ENCODE measurements at places on chromosomes 3 and 15.

GRCh38 chr3:32820430-32820829 lies 2.6 kb downstream of the TRIM71 start:
- no peak for DNase-seq

DNA sequence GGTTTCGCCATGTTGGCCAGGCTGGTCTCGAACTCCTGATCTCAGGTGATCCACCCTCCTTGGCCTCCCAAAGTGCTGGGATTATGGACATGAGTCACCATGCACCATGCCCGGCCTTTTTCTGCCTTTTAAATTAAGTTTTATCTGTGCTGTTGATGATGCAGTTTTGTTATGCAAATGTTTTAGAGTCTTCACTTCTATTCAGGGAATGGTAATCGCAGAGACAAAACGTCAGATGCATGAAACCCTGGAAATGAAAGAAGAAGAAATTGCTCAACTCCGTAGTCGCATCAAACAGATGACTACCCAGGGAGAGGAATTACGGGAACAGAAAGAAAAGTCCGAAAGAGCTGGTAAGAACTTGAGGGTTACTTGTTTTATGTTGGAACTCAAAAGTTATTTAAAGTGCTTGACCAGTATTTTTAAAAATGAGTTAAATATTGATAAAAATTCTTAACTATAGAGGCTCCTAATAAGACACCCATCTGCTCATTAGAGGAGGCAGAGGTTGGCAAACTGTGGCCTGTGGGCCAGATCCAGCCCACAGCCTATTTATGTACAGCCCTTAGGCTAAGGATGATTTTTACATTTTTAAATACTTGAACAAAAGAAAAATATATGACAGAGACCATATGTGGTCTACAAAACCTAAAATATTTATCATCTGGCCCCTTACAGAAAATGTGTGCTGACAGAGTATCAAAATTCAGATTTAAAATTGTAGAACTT lies 127.8 kb upstream of the LRRFIP2 start:
- no peak for DNase-seq

GRCh38 chr3:183255348-183255730 lies 2.3 kb downstream of the B3GNT5 start:
- no peak for DNase-seq

- DNase-seq, result no peak
Observed at GRCh38 chr15:77179541-77179998, 108.7 kb upstream of the TSPAN3 start.

DNA sequence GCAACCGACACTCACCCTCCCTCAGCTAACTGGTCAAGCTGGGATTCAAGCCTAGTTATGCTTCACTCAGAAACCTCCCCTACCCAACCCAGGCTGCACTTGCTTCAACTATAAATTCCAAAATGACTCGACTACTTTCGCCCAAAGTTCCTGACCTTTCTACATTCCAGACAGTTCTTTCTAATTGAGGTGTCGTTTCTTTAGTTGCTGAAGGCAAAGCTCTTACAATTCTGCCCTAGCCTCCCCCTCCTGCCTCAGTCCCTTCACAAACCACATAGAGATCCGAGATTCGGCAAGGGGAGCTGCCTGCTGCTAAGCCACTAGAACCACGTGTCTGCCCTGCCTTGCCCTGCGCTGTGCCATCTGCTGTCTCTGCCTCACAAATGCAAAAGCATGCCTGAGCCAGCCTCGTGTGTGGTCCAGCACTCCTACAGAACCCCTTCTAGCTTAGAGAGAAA lies 74.7 kb upstream of the SH3GL3 start:
- DNase-seq, result no peak

- DNase-seq, result no peak
Observed at GRCh38 chr3:48716508-48716981, 476 bp downstream of the IP6K2 start.

DNA sequence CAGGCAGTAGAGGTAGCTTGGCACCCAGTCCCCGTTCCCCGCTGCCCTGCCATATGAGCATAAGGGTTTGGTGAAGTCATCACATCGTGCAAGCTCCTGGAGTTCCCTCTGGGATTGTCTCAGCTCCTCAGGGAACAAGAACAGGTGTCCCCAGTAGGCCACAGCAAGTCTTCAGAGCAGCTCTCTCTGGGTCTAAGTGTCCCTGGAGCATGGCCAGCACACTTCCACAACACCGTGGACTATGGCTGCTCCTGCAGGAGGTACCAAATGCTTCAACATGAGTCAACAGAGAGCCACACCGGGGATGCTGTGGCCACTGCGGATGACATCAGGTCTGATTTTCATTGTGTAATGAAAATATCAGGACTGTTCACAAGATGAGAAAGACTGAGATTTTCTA lies 23.1 kb downstream of the ABHD6 start:
- peak; percentile 45 for DNase-seq

DNA sequence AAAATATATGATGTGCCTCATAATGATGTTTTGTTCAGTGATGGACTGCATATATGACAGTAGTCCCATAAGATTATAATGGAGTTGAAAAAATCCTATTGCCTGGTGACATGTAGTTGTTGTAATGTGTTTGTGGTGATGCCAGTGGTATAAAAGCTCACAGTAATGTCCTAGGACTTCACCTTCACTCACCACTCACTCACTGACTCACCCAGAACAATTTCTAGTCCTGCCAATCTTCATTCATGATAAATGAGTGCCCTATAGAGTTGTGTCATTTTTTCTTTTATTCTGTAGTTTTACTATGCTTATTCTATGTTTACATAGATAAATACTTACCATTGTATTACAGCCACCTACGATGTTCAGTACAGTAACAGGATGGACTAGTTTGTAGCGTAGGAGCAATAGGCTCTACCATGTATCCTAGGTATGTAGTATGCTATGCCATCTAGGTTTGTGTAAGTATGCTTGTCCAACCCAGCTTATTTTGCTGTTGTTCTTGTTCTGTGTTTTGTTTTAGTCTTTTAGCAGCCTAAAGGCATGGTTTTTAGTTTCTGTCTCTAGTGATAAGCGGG lies 88.5 kb upstream of the LRRFIP2 start:
- peak; percentile 21 for DNase-seq

DNA sequence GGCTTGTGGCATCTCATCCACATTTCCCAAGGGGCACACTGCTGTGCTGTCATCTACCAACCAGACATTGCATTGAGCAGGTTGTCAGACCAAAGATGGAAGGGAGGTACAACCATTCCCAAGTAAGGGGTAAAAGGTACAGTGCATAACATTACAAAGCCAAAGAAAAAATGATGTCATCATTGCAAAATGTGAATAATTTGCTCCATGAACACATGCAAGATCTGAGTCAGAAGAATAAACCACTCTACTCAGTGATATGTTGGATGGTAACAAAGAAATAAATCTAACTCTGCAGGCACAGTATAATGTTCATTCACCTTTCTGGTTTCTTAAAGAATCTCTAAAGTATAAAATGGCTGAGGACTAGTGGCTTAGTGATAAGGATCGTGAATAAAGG lies 202.7 kb downstream of the MAGI1 start:
- DNase-seq, result peak; percentile 47

GRCh38 chr15:93250209-93250608 lies 161.2 kb upstream of the RGMA start:
- no peak for DNase-seq

- peak; percentile 14 for DNase-seq
Observed at GRCh38 chr15:48781017-48781416, 29.9 kb downstream of the CEP152 start.

DNA sequence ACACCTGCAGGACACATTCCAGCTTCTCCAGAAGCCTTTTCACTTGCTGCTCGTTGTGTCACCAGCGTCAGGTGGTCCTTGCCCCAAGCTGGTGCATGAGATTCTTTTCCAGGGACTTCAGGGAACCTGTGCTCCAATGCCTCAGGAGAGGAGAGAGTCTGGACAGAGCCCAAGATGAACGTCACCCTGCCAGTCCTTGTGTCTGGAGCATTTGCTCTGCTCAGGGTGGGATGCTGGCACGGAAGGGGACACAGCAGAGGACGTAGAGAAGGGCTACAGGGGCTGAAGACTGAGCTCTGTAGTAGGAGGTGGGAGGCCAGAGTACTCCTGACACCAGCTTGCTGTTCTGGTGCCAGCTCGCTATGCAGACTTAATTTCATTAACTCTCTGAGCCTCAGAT lies 262.1 kb downstream of the XXYLT1 start:
- DNase-seq, result no peak

- no peak for DNase-seq
Observed at GRCh38 chr3:142285083-142285517, 59.7 kb upstream of the GK5 start.

- DNase-seq, result peak; percentile 34
Observed at GRCh38 chr15:101276501-101277037, 716 bp downstream of the SELENOS start.

DNA sequence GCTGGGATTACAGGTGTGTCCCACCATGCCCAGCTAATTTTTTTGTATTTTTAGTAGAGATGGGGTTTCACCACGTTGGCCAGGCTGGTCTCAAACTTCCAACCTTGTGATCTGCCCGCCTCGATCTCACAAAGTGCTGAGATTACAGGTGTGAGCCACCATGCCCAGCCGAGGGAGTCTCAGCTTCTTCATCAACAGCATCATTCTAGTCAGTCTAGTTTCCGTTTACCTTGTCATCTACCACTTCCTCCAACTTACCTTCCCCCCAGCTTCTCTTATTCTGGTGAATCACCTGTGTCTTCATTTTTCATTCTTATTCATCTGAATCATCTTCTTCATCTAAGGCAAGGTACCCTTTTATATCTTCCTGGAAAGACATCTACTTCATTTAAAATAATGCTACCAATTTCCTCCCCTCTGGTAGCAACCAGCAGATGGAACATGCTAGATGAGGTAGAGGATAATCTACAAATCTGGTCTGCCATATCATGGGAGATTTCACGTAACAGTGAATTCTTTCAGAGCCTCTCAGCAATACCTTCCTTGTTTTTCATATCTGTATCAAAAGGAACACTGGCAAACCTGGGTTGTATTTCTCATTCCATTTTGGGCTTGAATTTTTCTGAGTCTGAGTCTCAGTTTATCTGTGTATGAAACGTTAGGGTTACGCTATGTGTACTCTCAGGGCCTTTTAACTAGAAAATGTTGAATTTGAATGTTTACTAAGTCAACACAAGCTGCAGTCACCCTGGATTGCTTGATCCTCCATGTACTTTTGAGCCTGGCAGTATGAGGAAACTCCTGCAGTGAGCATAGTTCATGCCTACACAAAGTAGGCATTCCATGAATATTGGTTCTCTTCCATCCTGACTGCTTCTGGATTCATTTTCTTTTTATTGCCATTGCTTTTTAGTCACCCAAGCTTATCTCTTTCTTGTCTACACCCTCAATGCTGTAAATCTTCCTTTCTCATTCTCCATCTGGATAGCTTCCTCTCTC lies 16.8 kb downstream of the LPP start:
- DNase-seq, result no peak

GRCh38 chr3:80543154-80543553 lies 775.4 kb upstream of the ROBO1 start:
- DNase-seq, result no peak

GRCh38 chr15:91946075-91946474 lies 92.6 kb downstream of the SLCO3A1 start:
- DNase-seq, result no peak

DNA sequence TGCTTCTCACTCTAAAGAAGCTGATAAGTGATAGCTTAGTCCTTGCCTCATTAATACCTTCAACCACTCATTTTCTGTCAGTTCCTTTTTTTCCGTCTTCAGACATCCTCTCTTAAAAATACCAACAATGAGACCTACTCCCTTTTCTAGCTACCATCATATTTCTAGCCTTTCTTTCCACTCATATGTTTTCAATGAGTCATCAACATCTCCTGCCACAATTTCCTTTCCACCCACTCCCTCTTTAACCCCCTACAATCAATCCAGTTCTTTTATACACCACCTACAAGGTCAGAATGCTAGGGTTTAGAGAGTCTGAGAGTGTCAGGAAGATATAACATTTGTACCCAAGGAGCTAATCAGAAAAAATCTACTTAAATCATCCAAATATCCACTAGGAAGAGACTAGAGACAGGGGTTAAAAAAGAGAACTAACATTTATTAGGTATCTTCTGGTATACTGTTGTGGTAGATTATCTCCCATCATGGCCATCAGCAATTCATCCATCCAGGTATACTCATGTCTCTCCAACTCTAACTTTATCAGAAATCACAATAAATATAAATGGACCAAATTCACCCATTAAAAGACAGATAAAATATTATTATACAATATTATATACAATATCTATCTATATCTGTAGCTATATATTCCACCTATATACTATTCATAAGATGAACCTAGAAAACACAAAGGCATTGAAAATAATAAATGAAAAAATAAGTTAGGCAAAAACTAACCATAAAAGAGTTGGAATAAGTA lies 42.5 kb downstream of the MYLK start:
- DNase-seq, result peak; percentile 33

DNA sequence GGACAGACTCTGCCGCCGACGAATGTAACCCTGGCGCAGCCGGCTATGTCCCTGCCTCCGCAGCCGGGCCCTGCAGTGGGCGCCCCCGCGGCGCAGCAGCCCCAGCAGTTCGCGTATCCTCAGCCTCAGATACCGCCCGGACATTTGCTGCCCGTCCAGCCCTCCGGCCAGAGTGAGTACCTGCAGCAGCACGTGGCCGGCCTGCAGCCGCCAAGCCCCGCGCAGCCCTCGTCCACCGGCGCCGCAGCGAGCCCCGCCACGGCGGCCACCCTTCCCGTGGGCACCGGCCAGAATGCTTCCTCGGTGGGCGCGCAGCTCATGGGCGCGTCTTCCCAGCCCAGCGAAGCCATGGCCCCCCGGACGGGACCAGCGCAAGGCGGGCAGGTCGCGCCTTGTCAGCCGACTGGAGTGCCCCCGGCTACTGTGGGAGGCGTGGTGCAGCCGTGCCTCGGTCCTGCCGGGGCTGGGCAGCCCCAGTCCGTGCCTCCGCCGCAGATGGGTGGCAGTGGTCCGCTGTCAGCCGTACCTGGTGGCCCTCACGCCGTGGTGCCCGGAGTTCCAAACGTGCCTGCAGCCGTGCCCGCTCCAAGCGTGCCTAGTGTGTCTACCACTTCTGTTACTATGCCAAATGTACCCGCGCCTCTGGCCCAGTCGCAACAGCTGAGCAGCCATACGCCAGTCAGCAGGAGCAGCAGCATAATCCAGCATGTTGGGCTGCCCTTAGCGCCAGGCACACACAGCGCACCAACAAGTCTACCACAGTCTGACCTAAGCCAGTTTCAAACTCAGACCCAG lies 2.4 kb downstream of the TSC22D2 start:
- no peak for DNase-seq

- DNase-seq, result no peak
Observed at GRCh38 chr3:184741259-184741556, 29.3 kb upstream of the MAGEF1 start.

GRCh38 chr15:100802421-100803170 lies 77.0 kb upstream of the ALDH1A3 start:
- DNase-seq, result no peak

Measured in fibroblast of skin of right quadriceps (primary cell).